Stimulated activated CD8-positive, alpha-beta memory T cell treated with anti-CD3 and anti-CD28 coated beads, Interleukin-7, amount 100 ng/mL, for 1 hour (primary cell): ENCODE measurements at places on chromosomes 11 and 22.

- no peak for DNase-seq
Measured at GRCh38 chr11:70140711-70141485, 62.2 kb upstream of the FADD start.

GRCh38 chr22:43297270-43298061 lies 45.7 kb downstream of the SCUBE1 start:
- no peak for DNase-seq

DNA sequence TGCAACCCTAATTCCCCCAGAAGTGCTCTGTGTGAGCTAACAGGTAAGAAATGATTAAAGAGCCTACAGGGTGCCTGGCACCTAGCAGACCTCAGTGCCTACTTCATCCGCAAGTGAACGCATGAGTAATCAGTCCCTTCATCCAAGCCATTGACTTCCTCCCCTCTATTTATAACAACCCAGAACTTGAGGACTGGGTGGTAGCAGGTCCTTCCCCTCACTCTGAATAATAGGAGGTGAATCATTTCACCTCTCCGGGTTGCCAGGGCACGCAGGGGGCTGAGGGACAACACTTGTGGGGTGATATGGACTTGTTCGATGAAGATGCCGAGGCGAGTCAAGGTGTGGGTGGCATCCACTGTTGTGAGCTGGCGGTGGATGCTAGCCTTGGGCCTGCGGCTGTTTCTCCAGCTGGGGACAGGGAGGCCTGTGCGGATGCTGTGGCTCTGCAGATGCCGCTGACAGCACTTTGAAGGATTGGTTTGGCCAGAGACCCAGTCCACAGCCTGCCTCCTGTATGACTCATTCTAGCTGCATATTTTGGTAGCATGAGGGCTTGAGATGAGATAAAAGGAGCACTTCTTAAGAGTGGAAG lies 11.7 kb upstream of the SORL1-AS1 start:
- peak; percentile 46 for DNase-seq

GRCh38 chr22:37298748-37299495 lies 16.6 kb downstream of the CYTH4 start:
- DNase-seq: no peak

DNA sequence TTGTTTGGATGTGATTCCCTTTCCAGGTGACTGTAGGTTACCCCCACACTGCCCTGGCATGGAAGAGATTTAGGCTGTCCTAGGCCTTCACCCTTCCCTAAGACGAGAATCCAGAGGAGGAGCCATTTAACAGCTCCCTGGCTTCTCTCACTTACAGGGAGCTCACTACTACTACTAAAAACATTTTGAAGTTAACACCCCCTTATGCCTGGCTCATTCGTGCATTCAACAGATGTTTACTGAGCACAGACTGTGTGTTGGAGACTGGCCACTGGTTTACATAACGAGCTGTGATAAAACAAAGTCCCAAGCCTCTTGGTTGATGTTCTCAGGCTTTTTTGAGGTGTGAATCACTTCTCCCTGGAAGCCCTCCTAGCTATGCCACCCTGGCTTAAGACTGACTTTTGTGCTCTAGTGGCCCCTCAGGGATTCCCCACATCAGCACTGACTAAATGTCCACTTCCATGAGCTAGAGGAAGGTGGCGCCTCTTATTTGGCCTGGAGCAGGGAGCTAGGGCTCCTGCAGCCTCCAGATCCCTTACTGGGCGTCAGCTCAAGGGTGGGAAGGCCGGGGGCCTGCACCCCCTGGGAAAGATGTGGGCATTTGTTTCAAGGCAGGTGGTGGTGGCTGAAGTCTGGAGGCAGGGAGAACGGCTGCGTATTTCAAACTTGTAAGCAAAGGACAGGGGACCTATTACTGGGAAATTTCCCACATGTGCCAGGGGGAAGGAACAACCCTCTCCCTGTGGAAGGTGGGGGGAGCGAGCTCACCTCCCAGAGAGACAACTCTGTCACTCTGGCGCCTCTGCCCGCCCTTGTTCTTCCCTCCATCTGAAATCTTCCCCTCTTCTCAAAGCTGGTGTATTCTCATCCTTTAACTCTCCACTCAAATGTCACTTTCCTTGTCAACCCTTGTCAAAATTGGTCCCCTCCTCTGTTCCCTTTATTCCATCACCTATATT lies 19.4 kb upstream of the MALAT1 start:
- no peak for DNase-seq
